ENCODE measurements at places on chromosomes 13 and 19. TPM values are rescaled to one million over a fixed set of nuclear protein-coding genes. Genes with fewer than 3 reads are reported as not detected.

The OLFM2 gene
- 1.9 TPM for polyA plus RNA-seq

DNA sequence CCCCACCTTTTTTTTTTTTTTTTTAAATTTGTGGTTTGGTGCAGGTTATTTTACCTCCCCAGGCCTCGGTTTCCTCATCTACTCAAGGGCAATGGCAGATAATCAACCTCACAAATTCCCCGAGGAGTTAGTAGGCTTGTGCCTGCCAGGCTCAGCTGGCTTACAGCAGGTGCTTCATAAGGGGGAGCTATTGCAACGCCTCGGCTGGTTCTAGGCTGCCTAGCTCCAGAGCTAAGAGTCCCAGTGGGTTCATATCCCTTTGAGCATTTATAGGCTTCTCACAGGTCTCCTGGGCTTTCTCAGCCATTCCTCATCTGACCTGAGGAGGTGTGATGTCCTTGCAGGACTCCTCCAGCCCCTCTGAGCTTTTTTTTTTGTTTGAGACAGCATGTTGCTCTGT lies 10.6 kb downstream of the BCKDHA start:
- H3K4me3 ChIP-seq, result no peak overlapping the region
- H3K27me3 ChIP-seq, result no peaks in the 10 kb centered on the region
- DNase-seq, result no peak
- peaks cover 18% of the 10 kb centered on the region for H3K4me1 ChIP-seq
- no peaks in the 10 kb centered on the region for H3K36me3 ChIP-seq

GRCh38 chr13:97239943-97240787 lies 18.0 kb downstream of the MBNL2 start:
- no peak overlapping the region for H3K27ac ChIP-seq
- DNase-seq, result no peak
- H3K4me1 ChIP-seq, result peaks cover 68% of the 10 kb centered on the region
- H3K4me3 ChIP-seq, result no peak overlapping the region
- H3K36me3 ChIP-seq, result peaks cover 6% of the 10 kb centered on the region

GRCh38 chr13:112715210-112715609 lies 25.4 kb downstream of the ATP11A start:
- H3K27me3 ChIP-seq, result no peaks in the 10 kb centered on the region
- H3K36me3 ChIP-seq, result peaks cover 4% of the 10 kb centered on the region
- no peak overlapping the region for H3K27ac ChIP-seq

DNA sequence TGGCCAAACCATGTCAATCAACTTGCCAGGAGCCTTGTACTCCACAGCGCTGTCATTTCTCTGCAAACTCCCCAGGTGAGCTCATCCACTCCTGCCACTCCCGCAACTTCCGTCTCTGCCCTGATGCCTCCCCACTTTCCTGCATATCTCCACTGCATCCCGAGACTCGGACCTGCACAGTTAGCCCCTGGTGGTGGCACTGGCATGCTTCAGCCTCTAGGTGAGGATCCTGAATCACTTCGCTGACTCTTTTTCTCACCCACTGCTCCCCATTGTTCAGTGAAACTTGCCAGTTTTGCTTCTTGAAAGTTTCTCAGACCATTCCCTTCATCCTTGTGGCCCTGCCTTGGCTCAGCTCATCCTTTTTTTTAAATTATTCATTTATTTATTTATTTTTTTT lies 3.4 kb upstream of the CTU1 start:
- H3K4me3 ChIP-seq, result no peak overlapping the region
- peaks cover 24% of the 10 kb centered on the region for H3K4me1 ChIP-seq
- DNase-seq, result no peak
- no peak overlapping the region for H3K27ac ChIP-seq
- peaks cover 11% of the 10 kb centered on the region for H3K27me3 ChIP-seq
- H3K36me3 ChIP-seq, result no peaks in the 10 kb centered on the region

GRCh38 chr13:96672016-96672415 lies 322.3 kb downstream of the OXGR1 start:
- H3K4me3 ChIP-seq, result no peak overlapping the region
- H3K27me3 ChIP-seq, result no peaks in the 10 kb centered on the region
- no peak for DNase-seq
- no peaks in the 10 kb centered on the region for H3K4me1 ChIP-seq
- no peak overlapping the region for H3K27ac ChIP-seq

GRCh38 chr19:8526345-8527091 lies 12.6 kb upstream of the ZNF414 start:
- peak overlapping the region; percentile 34 for H3K27ac ChIP-seq
- H3K27me3 ChIP-seq, result peaks cover 24% of the 10 kb centered on the region
- no peak overlapping the region for H3K4me3 ChIP-seq
- H3K36me3 ChIP-seq, result peaks cover 27% of the 10 kb centered on the region
- DNase-seq, result no peak

The IGFL2 gene
- polyA plus RNA-seq, result not detected

- peaks cover 10% of the 10 kb centered on the region for H3K27me3 ChIP-seq
- H3K4me3 ChIP-seq, result no peak overlapping the region
- DNase-seq, result no peak
- peak overlapping the region; percentile 35 for H3K27ac ChIP-seq
- H3K36me3 ChIP-seq, result no peaks in the 10 kb centered on the region
- peaks cover 41% of the 10 kb centered on the region for H3K4me1 ChIP-seq
Measured at GRCh38 chr19:42079276-42079669, 3.3 kb downstream of the ZNF574 start.

- no peak for DNase-seq
- no peaks in the 10 kb centered on the region for H3K4me1 ChIP-seq
- no peaks in the 10 kb centered on the region for H3K36me3 ChIP-seq
- peaks cover 1% of the 10 kb centered on the region for H3K27me3 ChIP-seq
Measured at GRCh38 chr13:26957182-26957581, 196.6 kb upstream of the GPR12 start.

- no peak overlapping the region for H3K4me3 ChIP-seq
- H3K27me3 ChIP-seq, result no peaks in the 10 kb centered on the region
- no peak overlapping the region for H3K27ac ChIP-seq
- H3K36me3 ChIP-seq, result no peaks in the 10 kb centered on the region
- no peak for DNase-seq
- H3K4me1 ChIP-seq, result no peaks in the 10 kb centered on the region
Measured at GRCh38 chr13:111129465-111130115, 14.5 kb downstream of the ARHGEF7 start.

- H3K36me3 ChIP-seq, result no peaks in the 10 kb centered on the region
- H3K27me3 ChIP-seq, result no peaks in the 10 kb centered on the region
- no peak for DNase-seq
- H3K27ac ChIP-seq, result no peak overlapping the region
Measured at GRCh38 chr19:16801600-16802013, 27.6 kb upstream of the SIN3B start.

GRCh38 chr19:35044317-35045117 lies 3.0 kb downstream of the HPN start:
- H3K27me3 ChIP-seq, result peaks cover 16% of the 10 kb centered on the region
- no peak overlapping the region for H3K27ac ChIP-seq
- peaks cover 12% of the 10 kb centered on the region for H3K4me1 ChIP-seq
- H3K4me3 ChIP-seq, result no peak overlapping the region

DNA sequence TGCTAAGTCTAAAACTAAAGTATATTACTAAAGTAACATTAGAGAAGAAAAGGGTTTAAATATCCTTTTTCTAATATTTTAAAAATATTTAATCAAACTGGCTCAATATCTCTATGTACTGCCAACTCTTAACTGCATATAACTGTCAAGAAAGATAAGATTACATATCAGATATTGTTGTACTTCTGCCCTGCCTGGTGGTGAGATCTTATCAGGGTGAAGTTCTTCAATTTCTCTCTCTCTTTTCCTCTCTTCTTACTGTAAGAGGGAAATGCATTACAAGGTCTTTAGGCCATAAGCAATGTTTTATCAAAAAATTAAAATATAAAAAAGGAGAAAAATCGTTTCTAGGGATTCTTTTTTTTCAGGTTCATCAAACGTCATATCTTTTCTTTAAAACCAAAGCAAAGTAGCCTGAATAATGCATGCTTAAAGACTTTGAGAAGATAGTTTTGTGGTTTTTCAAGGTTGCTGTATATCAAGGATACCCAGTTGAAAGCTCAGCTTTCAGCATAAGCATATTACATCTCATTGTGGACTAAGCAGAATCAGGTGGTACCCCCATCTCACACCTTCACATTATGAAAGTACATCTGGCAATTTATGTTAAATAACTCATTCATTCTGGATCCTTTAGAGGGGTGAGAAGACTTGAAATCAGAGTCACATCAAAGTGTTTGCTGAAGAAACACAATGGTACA lies 1625.7 kb upstream of the SLC10A2 start:
- no peak for DNase-seq
- H3K4me1 ChIP-seq, result no peaks in the 10 kb centered on the region
- H3K4me3 ChIP-seq, result no peak overlapping the region
- no peak overlapping the region for H3K27ac ChIP-seq

DNA sequence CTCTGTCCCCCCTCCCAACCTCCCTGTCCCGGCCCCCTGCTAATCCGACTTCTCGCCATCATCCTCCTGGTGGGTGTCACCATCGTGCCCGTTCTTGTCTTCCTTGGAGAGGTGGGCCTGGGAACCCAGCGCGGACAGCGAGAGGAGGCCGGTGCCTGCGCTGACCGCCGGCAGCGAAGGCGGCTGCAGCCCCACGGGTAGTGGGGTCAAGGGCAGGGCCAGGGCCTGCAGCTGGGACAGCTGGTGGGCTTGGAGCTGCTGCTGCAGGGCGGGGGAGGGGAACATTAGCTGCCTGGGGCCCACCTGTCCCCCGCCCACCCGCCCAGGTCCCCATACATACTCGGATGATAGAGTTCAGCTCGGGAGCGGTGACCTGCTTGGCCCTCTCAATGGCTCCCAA lies 8.5 kb downstream of the TLE5 start:
- H3K27me3 ChIP-seq, result peaks cover 7% of the 10 kb centered on the region
- DNase-seq, result no peak
- peaks cover 25% of the 10 kb centered on the region for H3K4me1 ChIP-seq
- H3K36me3 ChIP-seq, result peaks cover 7% of the 10 kb centered on the region
- H3K4me3 ChIP-seq, result no peak overlapping the region
- no peak overlapping the region for H3K27ac ChIP-seq

- no peak overlapping the region for H3K27ac ChIP-seq
- H3K27me3 ChIP-seq, result peaks cover 12% of the 10 kb centered on the region
- DNase-seq, result no peak
- peaks cover 10% of the 10 kb centered on the region for H3K4me1 ChIP-seq
- H3K4me3 ChIP-seq, result no peak overlapping the region
Measured at GRCh38 chr19:46530636-46531035, 35.0 kb upstream of the PNMA8B start.

DNA sequence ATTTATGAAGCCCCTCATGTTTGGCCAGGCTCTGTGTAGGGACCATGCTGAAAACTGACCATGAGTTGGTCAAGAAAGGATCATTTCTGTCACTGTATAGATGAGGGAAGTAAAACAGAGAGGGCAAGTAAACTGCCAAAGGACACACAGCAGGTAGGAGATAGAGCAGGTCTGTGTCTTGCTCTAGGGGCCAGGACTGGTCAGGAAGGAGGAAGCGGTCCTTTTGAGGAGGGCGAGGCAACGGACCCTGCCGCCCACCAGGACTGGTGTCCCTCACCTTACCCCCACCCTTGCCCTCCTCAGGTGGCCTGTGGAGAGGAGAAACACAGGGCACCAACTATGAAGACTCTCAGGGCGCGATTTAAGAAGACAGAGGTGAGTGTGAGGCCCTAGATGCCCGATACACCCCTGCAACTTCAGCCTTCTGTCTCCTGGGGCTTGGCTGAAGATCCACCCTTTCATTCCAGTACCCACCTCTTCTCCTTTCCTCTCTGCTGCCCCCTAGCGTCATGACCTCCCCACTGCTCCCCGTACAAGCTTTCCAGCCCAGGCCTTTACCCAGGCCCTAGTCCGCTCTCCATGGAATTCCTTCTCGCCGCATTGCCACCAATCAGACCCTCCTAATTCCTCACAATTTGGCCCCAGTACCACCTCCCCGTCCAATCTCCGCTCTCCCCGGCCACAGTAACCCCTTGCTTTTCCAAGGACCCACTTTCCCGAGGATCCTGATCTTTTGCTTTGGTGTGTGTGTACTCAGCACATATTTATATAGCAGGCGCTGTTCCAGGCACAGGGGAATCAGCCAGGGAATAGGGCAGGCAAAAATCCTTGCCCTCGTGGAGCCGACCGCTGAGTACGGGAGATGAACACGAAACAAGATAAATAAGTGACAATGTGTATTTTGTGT lies 3.9 kb downstream of the ANKRD24 start:
- no peak overlapping the region for H3K27ac ChIP-seq
- peaks cover 9% of the 10 kb centered on the region for H3K27me3 ChIP-seq
- peaks cover 16% of the 10 kb centered on the region for H3K4me1 ChIP-seq
- peak; percentile 69 for DNase-seq

The APLP1 gene
- not detected for polyA plus RNA-seq

The ERCC2 gene
- 8.7 TPM for polyA plus RNA-seq

DNA sequence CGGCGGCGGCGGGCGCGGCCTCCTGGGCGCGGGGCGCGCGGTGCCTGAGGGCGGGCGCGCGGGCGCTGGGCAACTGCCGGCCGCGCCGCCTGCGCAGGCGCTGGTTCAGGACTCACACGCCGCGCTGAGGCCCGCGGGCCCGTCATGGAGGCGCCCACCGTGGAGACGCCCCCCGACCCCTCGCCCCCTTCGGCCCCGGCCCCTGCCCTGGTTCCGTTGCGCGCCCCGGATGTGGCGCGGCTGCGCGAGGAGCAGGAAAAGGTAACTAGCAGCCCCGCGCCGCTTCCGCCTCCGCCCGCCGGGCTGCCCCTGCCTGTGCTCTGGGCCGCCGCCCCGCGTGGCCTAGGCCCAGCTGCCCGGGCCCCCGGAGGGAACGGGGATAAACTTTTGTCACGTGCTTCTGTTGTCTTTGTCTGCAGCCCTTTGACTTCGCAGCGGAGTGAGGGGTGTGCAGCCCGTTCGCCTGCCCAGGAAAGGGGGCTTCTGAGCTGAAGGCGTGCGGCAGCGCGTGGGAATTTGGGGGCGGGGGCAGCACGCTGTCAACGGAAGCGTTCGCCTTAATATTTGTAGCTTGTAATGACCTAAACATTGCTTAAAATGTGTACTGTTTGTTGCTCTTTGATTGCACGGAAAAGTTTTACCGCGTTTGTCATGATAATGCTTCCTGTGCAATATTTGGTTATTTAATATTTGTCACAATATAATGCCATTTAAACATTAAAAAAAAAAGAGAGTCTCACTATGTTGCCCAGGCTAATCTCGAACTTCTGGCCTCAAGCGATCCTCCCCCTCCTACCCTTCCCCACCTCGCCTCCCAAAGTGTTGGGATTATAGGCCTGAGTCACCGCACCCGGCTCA lies 594 bp downstream of the URI1 start:
- peaks cover 55% of the 10 kb centered on the region for H3K4me1 ChIP-seq
- H3K4me3 ChIP-seq, result peak overlapping the region; percentile 95
- H3K36me3 ChIP-seq, result no peaks in the 10 kb centered on the region

The LGALS7B gene
- not detected for polyA plus RNA-seq

The PNMA8B gene
- polyA plus RNA-seq, result not detected

- H3K36me3 ChIP-seq, result no peaks in the 10 kb centered on the region
- no peak overlapping the region for H3K27ac ChIP-seq
- H3K4me3 ChIP-seq, result no peak overlapping the region
- H3K27me3 ChIP-seq, result peaks cover 2% of the 10 kb centered on the region
- DNase-seq, result no peak
Measured at GRCh38 chr19:48556163-48556562, 4.2 kb downstream of the SULT2B1 start.

DNA sequence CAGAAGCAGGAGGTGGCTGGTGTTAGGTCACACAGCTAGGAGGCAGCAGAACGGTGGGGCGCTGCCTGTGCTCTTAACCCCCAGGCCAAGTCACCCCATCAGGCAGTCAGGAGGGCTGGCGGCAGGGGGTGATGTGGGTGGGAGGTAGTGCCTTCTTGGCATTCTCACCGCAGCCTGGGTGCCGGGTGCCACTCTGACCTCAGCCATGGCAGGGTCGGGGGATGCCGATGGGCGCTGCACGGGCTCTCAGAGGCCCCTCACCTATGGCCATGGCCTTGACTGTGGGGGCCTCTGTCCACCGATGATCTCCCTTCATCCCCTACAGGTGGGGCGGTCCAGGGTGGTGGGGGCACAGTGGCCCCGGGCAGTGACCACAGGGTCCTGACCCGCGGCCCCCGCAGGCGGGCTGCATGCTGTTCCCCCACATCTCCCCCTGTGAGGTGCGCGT lies 5.6 kb downstream of the PTOV1 start:
- H3K4me1 ChIP-seq, result peaks cover 17% of the 10 kb centered on the region
- peaks cover 4% of the 10 kb centered on the region for H3K27me3 ChIP-seq
- no peak overlapping the region for H3K4me3 ChIP-seq
- H3K27ac ChIP-seq, result no peak overlapping the region
- no peaks in the 10 kb centered on the region for H3K36me3 ChIP-seq
- DNase-seq, result no peak

All from immature natural killer cell (primary cell).